ENCODE measurements at places on chromosomes 1 and 21.

- DNase-seq, result no peak
These were observed 73.9 kb downstream of the LAMC2 start for GRCh38 chr1:183259924-183260323.

DNA sequence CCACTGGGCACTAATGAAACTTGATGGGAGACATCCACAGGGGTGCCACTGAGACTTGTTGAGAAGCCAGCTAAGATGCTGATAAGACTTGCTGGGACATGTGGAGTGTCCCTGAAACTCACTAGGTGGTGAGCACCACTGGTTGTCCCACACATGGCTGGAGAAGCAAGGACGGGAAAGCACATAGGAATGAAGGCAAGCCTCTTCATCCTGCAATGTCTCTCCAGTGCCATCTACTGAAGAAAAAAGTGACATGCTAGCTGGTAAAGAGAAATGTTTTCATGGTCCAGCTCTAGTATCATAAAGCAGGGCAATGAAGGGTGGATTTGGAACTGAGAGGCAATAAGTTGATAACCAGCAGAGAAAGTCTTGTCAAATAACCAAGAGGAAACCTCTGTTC lies 283.0 kb downstream of the PAPPA2 start:
- DNase-seq, result peak; percentile 7

DNA sequence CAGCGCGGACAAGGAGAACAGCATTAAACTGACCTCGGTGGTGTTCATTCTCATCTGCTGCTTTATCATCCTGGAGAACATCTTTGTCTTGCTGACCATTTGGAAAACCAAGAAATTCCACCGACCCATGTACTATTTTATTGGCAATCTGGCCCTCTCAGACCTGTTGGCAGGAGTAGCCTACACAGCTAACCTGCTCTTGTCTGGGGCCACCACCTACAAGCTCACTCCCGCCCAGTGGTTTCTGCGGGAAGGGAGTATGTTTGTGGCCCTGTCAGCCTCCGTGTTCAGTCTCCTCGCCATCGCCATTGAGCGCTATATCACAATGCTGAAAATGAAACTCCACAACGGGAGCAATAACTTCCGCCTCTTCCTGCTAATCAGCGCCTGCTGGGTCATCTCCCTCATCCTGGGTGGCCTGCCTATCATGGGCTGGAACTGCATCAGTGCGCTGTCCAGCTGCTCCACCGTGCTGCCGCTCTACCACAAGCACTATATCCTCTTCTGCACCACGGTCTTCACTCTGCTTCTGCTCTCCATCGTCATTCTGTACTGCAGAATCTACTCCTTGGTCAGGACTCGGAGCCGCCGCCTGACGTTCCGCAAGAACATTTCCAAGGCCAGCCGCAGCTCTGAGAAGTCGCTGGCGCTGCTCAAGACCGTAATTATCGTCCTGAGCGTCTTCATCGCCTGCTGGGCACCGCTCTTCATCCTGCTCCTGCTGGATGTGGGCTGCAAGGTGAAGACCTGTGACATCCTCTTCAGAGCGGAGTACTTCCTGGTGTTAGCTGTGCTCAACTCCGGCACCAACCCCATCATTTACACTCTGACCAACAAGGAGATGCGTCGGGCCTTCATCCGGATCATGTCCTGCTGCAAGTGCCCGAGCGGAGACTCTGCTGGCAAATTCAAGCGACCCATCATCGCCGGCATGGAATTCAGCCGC lies 2.5 kb downstream of the S1PR1 start:
- no peak for DNase-seq

- DNase-seq, result no peak
These were observed 42.9 kb downstream of the CRYAA start for GRCh38 chr21:43211760-43212115.

DNA sequence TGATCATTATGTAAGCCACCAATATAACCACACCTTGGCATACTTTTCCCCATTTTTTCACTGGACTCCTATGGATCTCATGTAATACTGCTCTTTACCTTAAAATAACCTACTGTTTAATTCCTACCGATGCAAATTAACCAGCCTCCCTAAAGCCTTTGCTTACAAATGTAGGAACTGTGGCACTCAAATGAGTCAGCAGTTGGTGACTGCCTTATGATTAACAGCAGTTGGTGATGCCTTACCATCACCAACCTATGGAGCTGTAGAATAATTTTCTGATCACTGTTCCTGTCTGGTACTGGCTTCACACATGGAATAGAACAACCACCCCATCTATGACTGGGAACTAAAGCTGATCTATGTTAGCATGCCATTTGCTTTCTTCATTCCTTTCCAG lies 7.8 kb upstream of the NUDT17 start:
- peak; percentile 34 for DNase-seq

All from epithelial cell of esophagus (primary cell).